ENCODE measurements at places on chromosomes 7 and 10.

- DNase-seq = no peak
These were observed 140.9 kb upstream of the FAM3C start for GRCh38 chr7:121537031-121537430.

DNA sequence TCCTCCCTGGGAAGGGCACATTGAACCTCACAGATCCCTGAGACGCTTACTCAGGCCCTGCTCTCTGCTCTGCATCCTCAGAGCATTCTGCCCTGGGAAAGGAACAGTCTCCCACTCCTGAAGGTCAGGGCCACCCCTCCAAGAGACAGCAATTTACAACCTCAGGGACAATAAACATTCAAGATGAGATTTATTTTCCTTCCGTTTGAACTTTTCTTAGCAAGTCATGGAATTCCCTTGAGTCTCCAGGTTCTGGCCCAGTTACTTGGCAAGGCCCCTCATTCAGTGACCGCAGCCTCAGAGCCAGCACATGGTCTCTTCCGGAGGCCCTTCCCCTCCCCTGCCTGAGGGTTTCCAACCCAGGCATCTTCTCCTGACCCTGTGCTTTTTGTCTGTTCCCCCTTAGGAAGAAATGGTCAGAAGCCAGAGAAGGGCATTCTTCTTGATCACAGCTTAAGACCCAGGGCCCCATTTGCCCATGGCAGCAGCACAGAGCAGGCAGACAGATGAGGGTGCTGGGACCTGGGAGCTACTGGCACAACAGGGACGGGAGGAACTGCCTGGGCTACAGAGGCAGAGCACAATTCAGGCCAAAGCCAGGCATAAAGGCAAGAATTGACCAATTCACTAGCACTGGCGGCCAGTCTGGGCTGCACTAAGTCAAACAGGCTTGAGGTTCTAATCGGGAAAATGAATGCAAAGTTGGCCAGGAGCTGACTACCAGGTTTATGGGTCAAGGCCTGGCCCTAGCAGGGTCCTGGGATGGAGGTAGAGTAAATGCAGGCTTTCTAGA, 56.7 kb downstream of the VSTM4 start:
- no peak for DNase-seq

GRCh38 chr7:116786791-116787443, 75.5 kb upstream of the CAPZA2 start:
- peak; percentile 65 for DNase-seq

GRCh38 chr10:2119316-2119715, 382.0 kb upstream of the ADARB2 start:
- DNase-seq = no peak

DNA sequence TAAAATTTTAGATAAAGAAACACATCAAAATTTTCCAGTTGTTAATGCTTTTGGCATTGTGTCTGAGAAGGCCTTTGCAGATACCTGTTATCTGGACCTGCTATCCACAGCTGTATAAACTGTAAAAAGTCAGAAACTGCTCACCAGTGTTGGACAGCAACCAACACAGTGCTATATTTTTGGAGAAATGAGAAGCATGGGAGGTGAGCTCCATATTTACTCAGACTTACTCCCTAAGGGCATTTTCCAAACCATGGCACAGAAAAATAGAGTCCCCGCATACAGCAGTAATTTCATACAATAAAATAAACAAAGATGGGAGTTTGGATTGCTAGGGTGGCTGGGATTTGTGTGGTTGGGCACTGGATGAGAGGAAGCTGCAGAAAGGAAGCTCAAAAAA, 136.3 kb upstream of the GLI3 start:
- no peak for DNase-seq

DNA sequence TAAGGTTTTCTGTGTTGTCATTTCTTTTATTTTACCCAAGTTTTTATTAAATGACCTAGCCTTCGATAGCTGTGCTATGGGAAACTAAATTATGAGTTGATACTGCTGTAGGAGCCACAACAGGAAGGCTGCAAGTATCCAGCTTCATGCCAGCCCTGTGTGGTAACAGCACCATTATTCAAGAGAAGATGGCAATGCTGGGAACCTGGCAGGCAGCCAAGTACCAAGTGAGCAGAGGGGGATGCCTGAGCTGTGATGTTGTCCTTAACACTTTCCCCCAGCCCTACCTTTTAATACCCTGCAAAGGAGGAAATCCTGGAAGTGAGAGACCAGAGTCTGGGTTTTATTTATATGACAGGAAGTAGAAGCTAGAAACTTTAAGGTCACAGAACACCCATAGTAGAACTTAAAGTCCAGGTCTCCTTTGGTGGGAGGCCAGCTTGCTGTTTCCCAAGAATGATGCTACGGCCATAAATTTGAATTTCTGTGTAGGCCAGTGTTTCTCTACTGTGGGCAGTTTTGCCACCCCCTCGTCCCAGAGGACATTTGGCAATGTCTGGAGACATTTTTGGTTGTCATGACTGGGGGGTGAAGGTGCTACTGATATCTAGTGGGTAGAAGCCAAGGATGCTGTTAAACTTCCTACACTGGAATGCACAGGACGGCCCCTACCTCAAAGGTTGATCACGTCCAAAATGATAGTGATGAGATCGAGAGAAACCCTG, 9.2 kb upstream of the ATXN7L1 start:
- no peak for DNase-seq

DNA sequence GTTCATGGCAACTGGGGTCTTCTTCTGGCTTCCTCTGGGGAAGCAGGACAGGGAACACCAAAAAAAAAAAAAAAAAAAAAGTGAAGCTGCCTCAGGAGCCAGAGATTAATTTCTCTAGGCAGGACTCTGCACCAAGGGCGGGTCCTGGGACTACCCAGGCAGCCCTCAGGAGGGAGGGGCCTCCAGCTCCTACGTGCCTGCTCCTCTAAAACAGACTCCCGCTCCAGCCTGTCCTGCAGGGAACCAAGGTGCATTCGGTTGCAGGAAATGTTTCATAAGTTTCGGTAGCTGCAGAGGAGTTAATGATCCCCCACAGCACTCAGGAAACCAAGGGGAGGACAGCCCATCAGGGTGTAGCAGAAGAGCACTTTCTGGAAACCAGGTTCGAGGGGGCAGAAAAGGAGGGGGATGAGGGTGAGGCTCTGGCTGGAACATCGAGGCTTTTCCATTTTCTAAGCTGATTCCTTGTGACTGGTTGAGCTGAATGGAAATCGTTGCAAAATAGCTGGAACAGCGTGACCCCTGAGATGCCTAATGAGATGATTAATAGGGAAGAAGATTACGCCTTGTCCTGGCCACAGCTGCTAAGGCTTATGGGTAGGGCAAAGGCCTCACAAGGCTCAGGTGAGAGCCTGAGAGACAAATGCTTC, 84.2 kb downstream of the STRA8 start:
- no peak for DNase-seq

GRCh38 chr7:21507627-21508343, 35.1 kb upstream of the DNAH11 start:
- no peak for DNase-seq

DNA sequence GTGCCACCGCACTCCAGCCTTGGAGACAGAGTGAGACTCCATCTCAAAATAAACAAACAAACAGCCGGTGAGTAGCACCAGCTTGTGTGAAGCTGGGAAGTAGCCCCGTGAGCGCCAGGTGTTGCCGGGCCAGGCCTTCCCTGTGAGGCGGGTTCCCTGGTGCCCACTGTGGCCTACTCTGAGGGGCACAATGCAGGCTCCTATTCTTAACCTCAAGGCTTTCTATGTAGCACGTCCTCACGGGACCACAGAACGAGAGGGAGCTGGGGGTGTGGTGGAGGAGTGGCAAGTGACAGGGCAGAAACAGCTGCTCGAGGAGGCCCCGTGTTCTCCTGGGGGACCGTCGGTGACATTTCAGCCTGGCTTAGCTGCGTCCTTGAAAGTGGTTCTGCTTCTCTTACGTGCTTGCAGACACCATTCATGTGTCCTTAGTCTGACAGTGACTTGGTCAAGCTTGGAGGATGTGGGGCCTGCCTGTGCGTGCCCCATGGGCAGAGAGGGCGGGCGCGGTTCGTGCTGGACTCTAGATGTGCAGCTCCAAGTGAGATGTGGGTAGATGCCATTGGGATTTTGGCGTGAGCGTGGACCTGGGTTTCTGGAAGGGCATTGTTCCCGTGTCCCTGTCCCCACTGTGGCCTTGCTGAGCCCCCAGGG, 116.6 kb downstream of the NKX6-2 start:
- no peak for DNase-seq
